Kidney (tissue), 22 donors: ENCODE measurements at places on chromosomes 6 and 20. TPM values are rescaled to one million over a fixed set of nuclear protein-coding genes. Genes with fewer than 3 reads are reported as not detected.

DNA sequence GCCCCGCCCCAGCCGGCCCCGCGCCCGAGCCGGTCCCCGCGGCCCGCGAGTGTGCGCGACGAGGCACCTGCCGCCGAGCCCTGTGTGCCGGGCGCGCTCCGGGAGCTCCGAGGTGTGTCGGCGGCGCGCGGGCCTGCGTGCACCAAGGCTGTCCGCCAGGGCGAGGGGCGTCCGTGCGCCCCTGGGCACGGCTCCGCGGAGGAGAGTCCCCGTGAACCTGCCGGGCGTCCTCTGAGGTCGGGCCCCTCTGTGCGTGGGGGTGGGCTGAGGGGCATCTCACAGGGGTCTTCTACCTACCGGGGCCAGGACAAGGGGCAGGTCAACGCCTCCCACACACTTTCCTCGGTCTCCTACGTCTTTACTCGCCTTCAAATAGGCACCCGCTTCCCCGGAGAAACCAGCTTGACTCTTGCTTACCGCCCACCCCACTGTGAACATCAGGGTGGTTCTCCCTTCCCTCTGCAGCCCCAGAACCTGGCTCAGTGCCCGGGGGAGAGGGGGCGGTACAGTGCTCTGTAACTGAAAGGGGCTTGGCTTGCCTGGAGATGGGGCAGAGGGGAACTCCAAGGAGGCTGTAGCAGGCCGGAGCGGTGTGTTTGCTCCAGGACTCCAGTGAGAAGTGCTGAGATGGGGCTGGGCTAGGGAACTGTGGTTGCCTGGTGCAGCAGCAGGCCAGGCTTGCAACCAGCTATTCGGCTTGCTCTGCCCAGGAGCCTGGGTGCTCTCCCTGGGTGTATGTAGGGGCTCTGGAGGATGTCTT lies at the start of gene SAMD10:
SAMD10 (minus strand) TSS at position 86 of the 760 bp plus-strand sequence. CDS start 175 bp downstream, outside the sequence.
- DNase-seq: peak; percentile 88

GRCh38 chr6:157456524-157456829 lies 75.5 kb downstream of the ZDHHC14 start:
- peak; percentile 67 for DNase-seq

- DNase-seq: no peak
These were observed 286.1 kb upstream of the PLCB4 start for GRCh38 chr20:8782804-8783203.

DNA sequence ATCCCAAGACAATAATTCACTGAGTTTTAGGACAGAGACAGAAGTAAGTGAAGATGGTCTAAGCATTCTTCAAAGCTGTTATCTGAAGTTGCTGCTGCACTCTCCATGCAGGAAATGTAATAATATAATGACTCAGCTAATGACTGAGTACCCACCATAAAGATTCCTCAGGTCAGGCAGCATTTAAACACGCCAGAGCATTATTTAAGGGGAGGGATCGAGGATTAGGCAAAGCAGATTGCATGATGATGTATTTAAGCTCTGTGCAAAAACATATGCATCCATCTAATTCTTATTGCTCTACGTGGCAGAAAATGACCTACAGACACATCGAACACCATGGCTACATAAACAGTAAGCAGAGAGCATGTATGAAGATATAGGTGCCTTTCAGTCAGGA lies 216.4 kb downstream of the UNC5CL start:
- no peak for DNase-seq

Gene CPNE1
- total RNA-seq: 145 TPM

GRCh38 chr6:141451511-141452353 lies 681.0 kb upstream of the GJE1 start:
- no peak for DNase-seq

DNA sequence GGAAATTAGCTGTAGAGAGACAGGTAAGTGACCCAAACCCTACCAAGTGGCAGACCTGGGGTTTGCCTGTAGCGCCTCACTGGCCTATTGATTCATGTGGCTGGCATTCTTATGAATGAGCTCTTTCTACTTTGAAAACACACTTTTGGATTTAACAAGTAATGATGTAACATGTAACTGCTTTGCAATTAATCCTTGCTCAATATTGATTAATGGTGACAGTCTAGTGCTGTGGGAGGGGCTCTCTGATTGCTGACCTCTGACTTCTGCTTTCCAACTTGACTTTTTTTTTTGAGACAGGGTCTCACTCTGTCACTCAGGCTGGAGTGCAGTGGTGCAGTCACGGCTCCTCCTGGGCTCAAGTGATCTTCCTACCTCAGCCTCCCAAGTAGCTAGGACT lies 82.7 kb downstream of the TIAM2 start:
- DNase-seq: no peak

Gene C6orf118
- total RNA-seq: 0.57 TPM

- DNase-seq: no peak
These were observed 48.6 kb downstream of the TOMM6 start for GRCh38 chr6:41836022-41836659.

GRCh38 chr20:60513141-60513540 lies 554.9 kb downstream of the CDH26 start:
- DNase-seq: no peak

Gene TFAP2C
- 1.4 TPM for total RNA-seq

GRCh38 chr20:32920066-32920465 lies 61.3 kb downstream of the EFCAB8 start:
- DNase-seq: no peak
